ENCODE measurements at places on chromosomes 7 and 10.

- DNase-seq, result no peak
Measured at GRCh38 chr10:110650265-110650668, 6.1 kb downstream of the RBM20 start.

DNA sequence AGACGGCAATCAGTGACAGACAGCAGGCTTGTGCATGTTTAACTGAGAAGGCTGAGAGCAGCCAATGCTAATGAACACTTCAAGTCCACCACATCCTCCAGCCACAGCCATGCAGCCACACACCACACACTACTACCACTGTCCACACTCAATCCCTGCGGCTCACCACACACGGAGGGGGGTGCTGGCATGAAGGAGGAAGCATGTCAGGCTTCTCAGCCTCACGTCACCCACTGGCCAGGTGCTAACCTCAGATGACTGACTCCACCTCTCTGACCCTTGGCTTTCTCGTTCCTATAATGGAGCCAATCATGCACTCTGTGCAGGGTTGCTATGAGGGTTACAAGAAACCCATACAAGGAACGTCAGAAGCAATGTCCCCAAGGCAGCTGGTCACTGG lies 165.4 kb upstream of the RNF32 start:
- no peak for DNase-seq

DNA sequence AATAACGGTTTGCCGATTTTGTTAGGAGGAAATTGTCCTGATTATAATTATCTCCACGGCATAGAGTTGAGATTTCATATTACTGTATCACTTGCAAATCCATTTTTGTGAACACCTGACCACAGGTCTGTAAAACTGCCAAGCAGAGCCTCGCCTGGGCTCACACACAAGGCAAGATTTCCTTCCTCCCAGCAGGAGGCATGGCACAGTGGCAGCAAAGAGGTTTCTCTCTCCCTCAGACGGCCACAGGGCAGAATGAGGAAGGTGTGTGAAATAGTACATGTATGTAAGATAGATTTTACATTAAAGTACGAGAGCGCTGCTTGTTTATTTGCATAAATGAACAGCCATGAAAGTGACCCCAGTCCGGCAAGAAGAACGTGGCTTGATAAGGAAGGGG lies 130.1 kb downstream of the CELF2 start:
- no peak for DNase-seq

GRCh38 chr7:83439026-83439425 lies 209.9 kb downstream of the SEMA3E start:
- no peak for DNase-seq

- DNase-seq, result no peak
Measured at GRCh38 chr7:40327873-40328272, 193.1 kb downstream of the SUGCT start.

- DNase-seq, result no peak
Measured at GRCh38 chr7:101518336-101518735, 110.8 kb downstream of the MYL10 start.

GRCh38 chr7:29381206-29382094 lies 182.2 kb upstream of the PRR15 start:
- DNase-seq, result no peak

GRCh38 chr7:155444746-155445145 lies 13.2 kb upstream of the EN2 start:
- no peak for DNase-seq

- no peak for DNase-seq
Measured at GRCh38 chr7:151320263-151320845, 21.3 kb upstream of the NUB1 start.

DNA sequence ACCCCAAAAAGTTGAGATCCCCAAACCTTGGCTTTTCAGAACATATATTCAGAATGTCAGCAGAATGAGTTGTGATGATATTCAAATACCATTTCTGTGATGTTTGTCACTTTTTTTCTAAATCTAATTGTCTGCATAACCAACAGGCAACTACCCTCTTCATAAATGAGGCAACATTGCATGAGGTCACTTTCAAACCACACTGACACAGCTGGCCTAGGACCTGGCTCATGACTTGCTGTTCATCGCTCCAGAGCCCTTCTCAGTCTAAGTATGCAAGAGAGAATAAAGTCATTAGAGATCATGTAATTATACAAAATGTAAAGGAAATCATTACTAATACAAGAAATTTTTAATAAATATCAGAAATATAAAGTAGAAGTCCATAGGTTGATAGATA lies 681.9 kb downstream of the GRM8 start:
- no peak for DNase-seq

DNA sequence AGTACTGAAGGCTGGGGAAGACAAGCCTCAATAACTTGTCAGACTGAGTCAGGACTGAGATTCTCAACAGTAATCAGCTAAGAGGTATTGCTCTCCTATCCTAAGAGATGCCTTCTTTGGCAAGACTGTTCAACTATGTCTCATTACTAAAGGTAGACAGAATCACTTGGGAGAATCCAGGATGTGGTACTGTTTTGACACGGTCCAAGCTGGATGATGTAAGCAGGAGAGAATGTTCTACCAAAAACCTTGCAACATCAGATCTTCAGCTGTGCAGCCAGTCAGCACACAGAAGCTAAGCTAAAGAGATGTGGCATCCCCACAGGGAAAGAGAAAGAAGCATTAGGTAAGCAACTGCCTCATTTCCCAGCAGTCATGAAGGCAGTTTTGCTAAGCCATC lies 391.4 kb downstream of the NRG3 start:
- DNase-seq, result no peak

DNA sequence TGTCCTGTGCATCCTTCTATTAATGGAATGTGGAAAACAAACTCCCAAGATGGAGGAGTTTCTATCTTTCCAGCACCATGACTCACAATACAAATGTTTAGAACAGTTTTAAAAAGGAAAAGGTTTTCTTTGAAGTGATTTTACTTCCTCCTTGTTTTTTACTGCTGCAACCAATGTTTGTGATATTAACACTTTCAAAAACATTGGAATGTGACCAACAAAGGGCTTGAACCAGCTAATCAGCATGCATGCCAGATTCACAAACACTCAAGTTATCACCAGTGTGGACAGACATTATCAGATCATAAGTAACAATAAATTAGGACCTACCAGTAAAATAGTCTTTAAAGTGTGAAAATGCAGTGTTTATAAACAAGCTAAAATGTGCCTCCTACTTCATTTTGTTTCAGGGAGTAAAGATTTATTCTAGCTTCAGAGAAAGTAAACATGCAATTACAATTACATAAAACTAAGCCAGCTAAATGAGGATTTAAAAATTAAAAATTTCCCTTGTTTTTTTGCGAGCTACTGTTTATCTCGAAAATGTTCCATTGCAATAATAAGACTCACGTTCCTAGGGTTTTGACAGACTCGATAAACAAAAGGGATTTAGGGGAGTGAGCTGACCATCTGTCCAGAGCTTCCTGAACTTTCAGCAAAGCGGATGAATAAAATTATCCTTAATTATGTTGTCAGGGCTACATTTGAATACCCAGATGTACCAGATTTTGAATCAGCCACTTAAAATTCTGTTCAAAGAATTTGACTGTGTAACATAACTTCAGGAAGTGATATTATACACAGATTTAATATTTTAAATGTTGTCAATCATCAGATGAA lies 29.8 kb downstream of the CPVL start:
- DNase-seq, result no peak

- DNase-seq, result no peak
Measured at GRCh38 chr7:112280267-112280666, 73.8 kb downstream of the ZNF277 start.
